ENCODE measurements at places on chromosomes 5 and 9.

- no peak for DNase-seq
These were observed 5.2 kb upstream of the SPINK4 start for GRCh38 chr9:33234511-33235467.

DNA sequence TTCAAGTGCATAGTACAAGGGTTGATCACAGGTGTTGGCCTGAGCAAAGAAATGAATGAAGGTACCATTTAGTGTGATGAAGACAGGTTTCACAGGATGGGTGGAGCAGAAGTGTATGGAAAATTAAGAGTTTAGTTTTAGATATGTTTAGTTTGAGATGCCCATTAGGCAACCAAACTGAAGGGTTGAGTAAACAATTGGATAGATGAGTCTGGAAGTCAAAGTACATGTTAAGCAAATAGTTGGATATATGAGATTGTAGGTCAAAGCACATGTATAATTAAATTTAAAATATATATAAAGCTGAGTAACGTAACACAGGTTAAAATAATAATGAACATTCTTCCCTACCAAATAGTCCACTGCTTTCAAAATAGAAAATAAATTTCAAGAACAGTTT is 237.1 kb upstream of the PCSK5 start:
- no peak for DNase-seq

GRCh38 chr5:134136771-134137170 is 22.3 kb downstream of the TCF7 start:
- DNase-seq, result no peak

DNA sequence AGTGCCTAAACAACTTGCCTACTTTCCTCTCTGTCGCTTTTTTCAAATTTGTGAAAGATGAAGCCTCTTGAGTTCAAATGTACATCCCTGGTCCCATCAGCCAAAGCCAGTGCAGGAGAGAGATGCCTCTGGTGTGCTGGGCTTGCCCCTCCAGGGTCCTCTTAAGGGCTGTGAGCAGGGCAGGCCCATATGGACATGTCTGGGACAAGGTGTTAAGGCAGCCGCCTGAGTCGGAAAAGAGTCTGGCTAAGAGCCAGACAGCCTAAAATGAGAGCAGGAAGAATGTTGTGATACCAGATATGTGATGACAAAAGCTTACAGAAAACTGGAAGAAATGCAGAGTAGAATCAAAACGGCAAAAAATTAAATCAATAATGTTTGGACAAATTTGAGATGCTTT is 72.5 kb downstream of the APTX start:
- DNase-seq, result no peak

- DNase-seq, result no peak
These were observed 107.0 kb downstream of the COL5A1 start for GRCh38 chr9:134748591-134748990.

GRCh38 chr5:135218486-135218755 is 180.6 kb downstream of the MACROH2A1 start:
- no peak for DNase-seq

DNA sequence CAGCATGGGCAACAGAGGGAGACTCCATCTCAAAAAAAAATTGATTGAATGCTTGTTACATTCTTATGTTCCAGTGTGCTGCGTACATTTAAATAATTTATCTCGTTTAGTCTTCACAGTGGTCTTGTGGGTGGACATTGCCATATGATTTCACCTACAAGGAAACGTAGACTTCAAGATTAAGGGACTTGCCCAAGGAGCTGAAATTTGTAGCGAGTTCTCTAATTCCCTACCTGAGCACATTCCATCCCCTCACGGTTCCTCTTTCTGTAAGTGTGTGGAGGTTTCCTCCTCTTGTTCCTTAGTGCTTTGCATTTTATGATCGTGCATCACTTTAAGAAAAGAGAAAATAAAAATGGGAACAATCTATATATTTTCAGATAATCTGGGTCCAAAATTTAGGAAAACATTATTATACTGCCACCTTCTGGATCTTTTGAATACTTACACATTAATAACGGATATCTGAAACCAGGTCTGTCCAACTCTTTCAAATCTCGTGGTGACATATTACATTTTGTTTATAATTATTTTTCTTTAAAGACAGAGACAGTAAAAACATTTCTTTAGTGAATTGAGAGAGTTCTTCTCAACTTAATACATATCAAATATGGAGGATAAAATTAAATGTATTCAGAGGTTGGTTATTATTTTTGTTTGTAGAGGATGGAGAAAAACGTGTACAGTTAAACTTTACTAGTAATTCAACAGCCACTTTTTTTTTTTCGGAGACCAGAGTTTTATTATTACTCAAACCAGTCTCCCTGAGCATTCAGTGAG is 29.9 kb upstream of the C7 start:
- DNase-seq, result no peak

- DNase-seq, result no peak
These were observed 133.3 kb downstream of the ADAMTS16 start for GRCh38 chr5:5273398-5273797.

GRCh38 chr9:33125871-33126823 is 41.0 kb downstream of the B4GALT1 start:
- no peak for DNase-seq

DNA sequence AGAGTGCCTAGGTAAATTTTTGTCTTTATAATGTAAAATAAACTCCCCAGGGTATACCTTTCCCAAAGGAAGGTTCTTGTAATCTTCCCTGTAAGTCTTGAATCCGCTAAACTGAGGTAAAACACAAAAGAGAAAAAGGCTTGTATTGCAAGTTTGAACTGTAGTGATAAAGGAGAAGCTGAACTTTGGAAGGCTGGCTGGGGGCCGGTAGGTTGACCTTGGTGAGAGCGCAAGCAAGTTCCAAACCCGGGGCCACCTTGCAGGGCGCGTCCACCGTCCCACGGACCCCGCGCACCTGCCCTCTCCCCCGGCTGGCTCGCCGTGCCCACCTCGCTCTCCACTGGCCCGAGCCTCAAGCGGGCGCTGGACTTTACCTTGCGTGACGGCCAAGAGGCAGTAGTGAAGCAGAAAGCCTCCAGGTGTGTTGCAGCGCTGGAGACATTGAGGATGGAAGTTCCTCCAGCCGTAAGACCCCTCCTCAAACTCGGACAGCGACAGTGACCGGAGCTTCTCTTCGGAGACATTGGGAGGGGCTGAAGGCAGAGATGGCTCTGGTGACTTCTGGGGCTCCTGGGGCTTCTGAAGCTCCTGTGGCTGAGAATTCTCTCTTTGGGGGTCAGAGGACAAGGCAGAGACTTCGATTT is 428 bp downstream of the SLCO4C1 start:
- DNase-seq, result no peak

GRCh38 chr5:106094839-106095238 is 1575.9 kb downstream of the EFNA5 start:
- no peak for DNase-seq

DNA sequence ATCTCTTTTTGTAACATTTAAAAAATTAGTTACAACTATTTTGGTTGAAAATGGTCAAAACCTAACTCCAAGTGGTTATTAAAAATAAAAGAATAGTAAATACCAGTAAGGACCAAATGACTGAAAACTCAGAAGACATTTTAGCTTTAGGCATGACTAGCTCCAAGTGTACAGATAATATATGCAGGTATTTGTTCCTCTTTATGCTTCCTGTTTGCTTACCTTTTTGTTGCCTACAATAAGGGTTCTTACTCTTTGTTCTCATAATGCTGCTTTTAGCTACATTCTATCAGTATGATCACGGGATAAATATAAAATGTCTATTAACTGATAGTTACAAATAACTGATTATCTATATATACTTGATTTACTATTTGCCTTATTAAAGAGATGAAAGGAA is 259.6 kb downstream of the CDH12 start:
- DNase-seq, result no peak

- no peak for DNase-seq
These were observed 57.1 kb downstream of the RAB3C start for GRCh38 chr5:58640011-58640410.

DNA sequence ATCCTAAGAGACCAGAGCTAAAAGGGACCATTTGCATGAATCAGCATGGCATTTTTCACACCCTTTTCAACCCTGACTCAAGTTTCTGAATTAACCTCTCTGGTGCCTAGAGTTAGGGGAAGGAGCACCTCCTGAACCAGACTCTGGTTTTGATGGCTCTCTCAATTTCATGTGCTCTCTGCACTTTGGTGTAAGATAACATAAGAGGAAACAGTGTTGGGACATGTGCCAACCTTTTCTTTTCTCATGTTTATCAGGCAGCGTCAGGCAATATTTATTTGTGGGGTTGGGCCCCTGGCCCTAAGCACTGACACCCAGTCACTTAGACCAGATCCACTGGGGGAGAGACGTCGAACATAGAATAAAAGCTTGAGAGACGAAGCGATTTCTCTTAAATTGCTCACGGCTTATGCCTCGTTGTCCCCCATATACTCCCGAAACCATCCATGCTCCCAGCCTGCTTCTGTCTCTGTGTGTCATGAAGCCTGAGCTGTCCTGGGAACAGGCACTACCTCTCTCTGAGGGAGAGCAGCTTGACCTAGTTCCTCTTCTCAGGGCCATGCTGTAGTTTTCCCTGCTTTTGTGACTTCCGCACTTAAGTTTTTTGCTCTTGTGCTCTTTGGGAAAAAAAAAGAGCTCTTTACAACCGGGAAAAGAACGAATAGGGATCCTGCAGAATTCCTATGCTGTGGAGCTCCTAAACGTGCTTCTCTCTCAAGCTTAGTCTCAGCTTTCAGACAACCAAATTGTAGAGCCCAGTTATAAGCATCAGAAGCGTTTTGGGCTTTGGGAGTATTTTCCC is 195.7 kb downstream of the NR3C1 start:
- DNase-seq, result no peak

- no peak for DNase-seq
These were observed 505.9 kb upstream of the MEF2C start for GRCh38 chr5:89388872-89389271.

GRCh38 chr9:88196142-88196790 is 58.0 kb upstream of the SPATA31C2 start:
- DNase-seq, result no peak

GRCh38 chr5:136058972-136059354 is 30.2 kb downstream of the TGFBI start:
- no peak for DNase-seq

- DNase-seq, result no peak
These were observed 174.6 kb downstream of the MAPKAP1 start for GRCh38 chr9:125532412-125532811.

- no peak for DNase-seq
These were observed 29.8 kb downstream of the TARS1 start for GRCh38 chr5:33470544-33470943.

DNA sequence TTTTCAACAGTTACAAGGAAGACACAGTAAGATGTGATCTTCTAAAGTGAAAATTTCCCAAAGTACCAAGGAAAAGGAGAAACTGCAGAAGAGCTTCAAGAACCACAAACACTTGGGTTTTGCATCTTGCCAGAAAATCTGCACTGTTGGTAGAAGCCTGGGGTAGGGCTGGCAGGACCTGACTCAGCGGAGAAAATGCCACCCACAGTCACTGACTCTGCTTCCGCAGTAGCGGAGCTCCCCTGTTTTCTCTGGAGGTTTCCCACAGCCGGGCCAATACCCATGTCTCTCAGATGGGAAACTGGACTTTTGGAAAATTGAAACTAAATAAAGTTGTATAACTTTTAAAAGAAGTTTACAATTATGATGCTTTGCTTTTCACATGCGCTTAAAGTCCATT is 104.2 kb downstream of the MEF2C start:
- DNase-seq, result no peak

DNA sequence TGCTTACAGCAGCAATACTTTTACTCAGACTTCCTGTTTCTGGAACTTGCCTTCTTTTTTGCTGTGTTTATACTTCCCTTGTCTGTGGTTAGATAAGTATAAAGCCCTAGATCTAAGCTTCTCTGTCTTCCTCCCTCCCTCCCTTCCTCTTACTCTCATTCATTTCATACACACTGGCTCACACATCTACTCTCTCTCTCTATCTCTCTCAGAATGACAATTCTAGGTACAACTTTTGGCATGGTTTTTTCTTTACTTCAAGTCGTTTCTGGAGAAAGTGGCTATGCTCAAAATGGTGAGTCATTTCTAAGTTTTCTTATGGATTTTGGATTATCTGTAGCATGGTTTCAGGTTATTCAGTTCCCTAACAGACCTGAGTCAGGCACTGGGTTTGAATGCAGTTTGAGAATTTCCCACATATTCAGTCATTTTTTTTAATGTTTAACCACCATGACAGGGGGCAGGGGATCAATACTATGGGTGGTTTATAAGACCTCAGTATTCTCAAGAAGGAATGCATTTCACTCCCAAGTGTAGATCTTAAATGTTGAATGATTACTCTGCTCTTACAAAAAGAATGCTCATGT is at the start of gene IL7R:
IL7R (plus strand) TSS at position 127 of the 587 bp plus-strand sequence; CDS start at position 214, 87 bp downstream.
- no peak for DNase-seq

DNA sequence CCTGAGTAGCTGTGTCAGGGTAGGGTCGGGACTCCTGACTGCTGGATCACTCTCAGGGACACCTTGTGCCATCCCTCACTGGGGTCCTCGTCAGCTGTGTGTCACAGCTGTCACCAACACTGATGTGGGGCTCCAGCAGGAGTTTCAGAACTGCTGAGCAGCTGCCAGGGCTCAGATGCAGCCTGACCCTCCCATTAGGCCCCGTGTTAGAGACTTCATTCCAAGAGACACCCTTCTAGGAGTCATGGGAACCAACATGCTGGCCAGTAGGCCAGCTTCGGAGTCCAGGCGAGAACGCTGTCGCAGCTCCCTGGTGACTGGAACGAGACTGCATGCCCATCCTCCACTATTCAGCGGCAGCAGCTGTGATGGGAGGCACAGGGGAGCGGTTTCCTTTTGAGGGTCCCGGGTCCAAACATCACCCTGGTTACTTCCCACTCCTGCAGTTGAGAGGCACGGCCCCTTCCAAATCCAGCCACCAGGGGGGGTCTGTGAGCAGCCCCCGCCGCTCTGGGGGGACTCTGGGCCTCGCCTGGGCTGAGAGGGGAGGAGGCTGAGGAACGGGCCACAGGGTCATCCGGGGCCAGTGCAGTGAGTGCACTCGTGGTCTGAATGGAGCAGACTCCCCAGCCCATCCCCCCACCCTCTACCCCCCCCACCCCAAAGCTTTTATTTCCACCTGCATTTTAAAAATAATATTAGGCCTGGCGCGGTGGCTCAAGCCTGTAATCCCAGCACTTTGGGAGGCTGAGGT is 12.6 kb upstream of the TCF7 start:
- no peak for DNase-seq

DNA sequence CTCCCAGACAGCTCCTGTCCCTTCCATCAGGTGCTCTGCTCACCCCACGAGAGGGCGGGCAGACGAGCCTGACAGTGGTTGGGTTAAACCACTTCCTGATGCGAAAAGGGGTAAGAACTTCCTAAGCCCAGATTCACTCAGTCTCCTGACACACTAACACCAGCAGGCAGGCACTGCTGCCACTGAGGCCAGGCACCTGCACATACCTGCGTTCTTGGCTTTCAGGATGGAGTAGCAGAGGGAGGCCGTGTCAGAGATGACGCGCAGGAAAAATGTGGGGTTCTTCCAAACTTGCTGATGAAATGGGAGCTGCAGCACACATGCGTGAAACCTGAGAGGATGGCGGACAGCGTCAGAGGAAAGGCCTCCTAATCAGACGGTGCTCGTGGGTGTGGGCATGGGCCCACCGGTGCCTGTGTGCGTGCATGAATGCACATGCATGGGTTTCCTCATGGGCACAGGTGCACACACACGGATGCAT is 29.9 kb downstream of the SLC6A18 start:
- DNase-seq, result no peak

GRCh38 chr5:68646144-68646543 is 430.6 kb downstream of the PIK3R1 start:
- no peak for DNase-seq

GRCh38 chr9:122059955-122060324 is 33.2 kb downstream of the TTLL11 start:
- no peak for DNase-seq

Data from cortex of kidney (tissue), 1 donor.